A549 treated with AZD2906 at 1 μM for 4 hours (cell line): ENCODE measurements at places on chromosomes 13 and 19. TPM values are rescaled to one million over a fixed set of nuclear protein-coding genes. Genes with fewer than 3 reads are reported as not detected.

The SERP2 gene
- total RNA-seq, result not detected in 5 replicates

The RNF113B gene
- not detected in 5 replicates for total RNA-seq

The RFPL4AL1 gene
- 0.10 to 0.29 TPM (median 0.14 TPM) in 4 of 5 replicates, not detected in the other for total RNA-seq

The AP1M2 gene
- 26.1 to 54.3 TPM (median 40.6 TPM) in 5 replicates for total RNA-seq

The ZNF561 gene
- total RNA-seq, result 6.7 to 13.9 TPM (median 8.5 TPM) in 5 replicates

The GPC5 gene
- total RNA-seq, result 0.03 TPM in 1 of 5 replicates, not detected in the others

The PLEKHJ1 gene
- 41.4 to 62.2 TPM (median 59.5 TPM) in 5 replicates for total RNA-seq

The JSRP1 gene
- total RNA-seq, result 0.64 to 0.87 TPM (median 0.82 TPM) in 5 replicates

The ARGLU1 gene
- total RNA-seq, result 31.3 to 37.9 TPM (median 32.8 TPM) in 5 replicates

The IZUMO1 gene
- total RNA-seq, result not detected in 5 replicates

The RFPL4A gene
- total RNA-seq, result 0.48 to 1.1 TPM (median 0.80 TPM) in 5 replicates

The KLC3 gene
- 0.85 to 1.2 TPM (median 1.2 TPM) in 5 replicates for total RNA-seq

The DPP9 gene
- 55.3 to 61.0 TPM (median 56.0 TPM) in 5 replicates for total RNA-seq

The C13orf46 gene
- total RNA-seq, result 0.11 to 0.41 TPM (median 0.23 TPM) in 5 replicates

The MBD3L3 gene
- total RNA-seq, result not detected in 5 replicates

The SSC5D gene
- total RNA-seq, result 0.40 to 0.99 TPM (median 0.66 TPM) in 5 replicates

The LRRC25 gene
- 0.06 TPM in 1 of 5 replicates, not detected in the others for total RNA-seq

The PROZ gene
- not detected in 5 replicates for total RNA-seq

The CGB2 gene
- total RNA-seq, result 0.09 to 0.21 TPM (median 0.21 TPM) in 3 of 5 replicates, not detected in the others

The FAAP24 gene
- 13.4 to 16.0 TPM (median 13.6 TPM) in 5 replicates for total RNA-seq

The PSG6 gene
- 0.07 to 0.11 TPM in 2 of 5 replicates, not detected in the others for total RNA-seq

The WASF3 gene
- 0.11 to 0.19 TPM (median 0.13 TPM) in 5 replicates for total RNA-seq

The NLRP7 gene
- 0.01 to 0.13 TPM (median 0.02 TPM) in 3 of 5 replicates, not detected in the others for total RNA-seq

The PRODH2 gene
- 0.14 to 0.56 TPM (median 0.23 TPM) in 5 replicates for total RNA-seq

The C2CD4C gene
- 0.35 to 0.70 TPM (median 0.53 TPM) in 5 replicates for total RNA-seq

The ENOX1 gene
- 1.9 to 2.7 TPM (median 2.0 TPM) in 5 replicates for total RNA-seq
